ENCODE measurements at places on chromosomes 12 and 14. TPM values are rescaled to one million over a fixed set of nuclear protein-coding genes. Genes with fewer than 3 reads are reported as not detected.

CLEC9A gene
- total RNA-seq, result 0.18 TPM

POTEM gene
- total RNA-seq, result not detected

TAPBPL gene
- 23.1 TPM for total RNA-seq

HOXC12 gene
- not detected for total RNA-seq

CMTM5 gene
- total RNA-seq, result 2.5 TPM

CBLN3 gene
- 4.2 TPM for total RNA-seq

GLIPR1L2 gene
- total RNA-seq, result 1.5 TPM

GARIN6 gene
- not detected for total RNA-seq

CABP1 gene
- total RNA-seq, result not detected
